ENCODE measurements at places on chromosomes 4 and X. TPM values are rescaled to one million over a fixed set of nuclear protein-coding genes. Genes with fewer than 3 reads are reported as not detected.

Gene PDCL2
- not detected for total RNA-seq

Gene NAT8L
- 0.34 TPM for total RNA-seq

Gene MAOB
- total RNA-seq, result not detected

- no peak for DNase-seq
Observed at GRCh38 chrX:136525738-136526606, 6.0 kb upstream of the VGLL1 start.

DNA sequence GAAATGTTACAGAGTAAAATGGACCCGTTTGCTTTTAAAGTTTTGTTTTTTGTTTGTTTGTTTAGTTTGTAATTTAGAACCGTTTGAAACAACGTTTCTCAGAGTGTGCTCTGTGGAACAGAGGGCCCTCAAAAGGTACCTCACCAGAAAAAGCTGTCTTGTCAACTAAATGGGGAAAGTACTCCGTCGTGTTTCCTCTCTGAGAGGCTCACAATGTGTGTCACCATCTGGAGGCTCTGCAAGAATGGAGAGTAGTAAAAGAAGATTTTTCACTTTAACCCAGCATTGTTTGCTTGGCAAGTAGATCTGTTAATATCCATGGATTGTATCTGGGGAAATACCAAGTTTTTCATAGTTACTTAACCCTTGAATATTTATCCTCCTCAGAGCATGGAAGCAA lies 1.5 kb upstream of the ENPEP start:
- no peak for DNase-seq

- no peak for DNase-seq
Observed at GRCh38 chr4:101252721-101253120, 94.6 kb downstream of the PPP3CA start.

DNA sequence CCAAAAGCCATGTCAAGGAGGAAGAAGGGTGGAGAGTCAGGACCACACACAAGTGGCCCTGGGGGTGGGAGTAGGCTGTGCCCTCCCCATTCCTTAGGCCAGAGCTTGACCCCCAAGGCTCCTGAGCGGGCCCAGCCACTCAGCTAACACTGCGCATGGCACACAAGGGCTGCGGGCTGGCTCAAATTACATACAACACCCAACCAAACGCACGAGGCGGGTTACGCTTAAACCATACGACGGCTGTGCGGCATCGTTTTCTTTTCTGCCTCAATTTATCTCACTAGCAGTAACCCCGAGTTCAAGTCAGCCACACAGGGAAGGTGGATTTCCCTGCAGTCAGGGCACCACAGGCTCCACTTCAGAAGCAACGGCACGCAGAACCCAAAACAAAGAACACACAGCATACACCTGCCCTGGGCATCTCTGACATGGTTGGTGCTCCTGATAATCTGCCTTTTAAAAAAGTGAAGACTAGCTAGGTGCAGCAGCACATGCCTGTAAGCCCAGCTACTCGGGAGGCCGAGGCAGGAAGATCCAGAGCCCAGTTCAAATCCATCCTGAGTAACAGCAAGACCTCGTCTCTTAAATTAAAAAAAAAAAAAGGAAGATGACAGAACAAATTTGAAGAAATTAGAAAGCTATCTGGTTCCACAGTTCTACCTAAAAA lies 2.9 kb downstream of the GAK start:
- no peak for DNase-seq

Measured in B cell (primary cell).